MCF 10A (cell line): ENCODE measurements at places on chromosomes 13 and 19. TPM values are rescaled to one million over a fixed set of nuclear protein-coding genes. Genes with fewer than 3 reads are reported as not detected.

DNA sequence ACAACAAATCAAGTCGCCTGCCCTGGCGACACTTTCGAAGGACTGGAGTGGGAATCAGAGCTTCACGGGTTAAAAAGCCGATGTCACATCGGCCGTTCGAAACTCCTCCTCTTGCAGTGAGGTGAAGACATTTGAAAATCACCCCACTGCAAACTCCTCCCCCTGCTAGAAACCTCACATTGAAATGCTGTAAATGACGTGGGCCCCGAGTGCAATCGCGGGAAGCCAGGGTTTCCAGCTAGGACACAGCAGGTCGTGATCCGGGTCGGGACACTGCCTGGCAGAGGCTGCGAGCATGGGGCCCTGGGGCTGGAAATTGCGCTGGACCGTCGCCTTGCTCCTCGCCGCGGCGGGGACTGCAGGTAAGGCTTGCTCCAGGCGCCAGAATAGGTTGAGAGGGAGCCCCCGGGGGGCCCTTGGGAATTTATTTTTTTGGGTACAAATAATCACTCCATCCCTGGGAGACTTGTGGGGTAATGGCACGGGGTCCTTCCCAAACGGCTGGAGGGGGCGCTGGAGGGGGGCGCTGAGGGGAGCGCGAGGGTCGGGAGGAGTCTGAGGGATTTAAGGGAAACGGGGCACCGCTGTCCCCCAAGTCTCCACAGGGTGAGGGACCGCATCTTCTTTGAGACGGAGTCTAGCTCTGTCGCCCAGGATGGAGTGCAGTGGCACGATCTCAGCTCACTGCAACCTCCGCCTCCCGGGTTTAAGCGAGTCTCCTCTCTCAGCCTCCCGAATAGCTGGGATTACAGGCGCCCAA lies at the start of gene LDLR:
TSS of gene LDLR (plus strand) at position 210 of the 760 bp plus-strand sequence. CDS start at position 296, 86 bp downstream.
- peak; percentile 99 for DNase-seq

- no peak for DNase-seq
Observed at GRCh38 chr19:41936416-41936850, 8.2 kb upstream of the ERFL start.

DNA sequence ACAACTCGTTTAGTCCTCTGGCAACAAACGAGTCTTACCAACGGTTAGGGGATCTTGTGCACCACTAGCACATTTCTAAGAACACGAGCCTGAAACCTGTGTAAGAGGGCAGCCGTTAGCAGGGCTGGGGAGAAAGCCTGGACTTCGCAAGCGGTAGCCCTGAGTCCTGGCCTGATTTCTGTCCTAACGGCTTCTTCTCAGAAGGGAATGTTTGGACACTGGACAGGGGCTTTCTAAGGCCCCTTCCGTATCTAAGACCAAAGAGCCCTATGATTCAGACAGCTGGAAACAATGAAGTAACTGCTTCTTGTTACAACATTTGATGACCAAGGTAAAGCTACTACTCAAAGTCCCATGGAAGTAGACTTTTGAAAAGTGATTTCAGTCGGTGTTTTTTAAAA lies 2.2 kb downstream of the ANKRD10 start:
- DNase-seq = peak; percentile 48

Gene PAK4
- total RNA-seq = 28.4 and 29.5 TPM in 2 replicates

Gene PTGIR
- not detected in 2 replicates for total RNA-seq
